Activated CD8-positive, alpha-beta T cell treated with anti-CD3 and anti-CD28 coated beads, Interleukin-2, amount 10 ng/mL, durations not matched to agents 7 days and 5 days (primary cell): ENCODE measurements at places on chromosomes 7 and 10. TPM values are rescaled to one million over a fixed set of nuclear protein-coding genes. Genes with fewer than 3 reads are reported as not detected.
A peak's percentile ranks its signal among the peaks of the same experiment; 100 is the strongest.

The ZNF117 gene
- 8.7 TPM for total RNA-seq

The TMEM229A gene
- not detected for total RNA-seq

DNA sequence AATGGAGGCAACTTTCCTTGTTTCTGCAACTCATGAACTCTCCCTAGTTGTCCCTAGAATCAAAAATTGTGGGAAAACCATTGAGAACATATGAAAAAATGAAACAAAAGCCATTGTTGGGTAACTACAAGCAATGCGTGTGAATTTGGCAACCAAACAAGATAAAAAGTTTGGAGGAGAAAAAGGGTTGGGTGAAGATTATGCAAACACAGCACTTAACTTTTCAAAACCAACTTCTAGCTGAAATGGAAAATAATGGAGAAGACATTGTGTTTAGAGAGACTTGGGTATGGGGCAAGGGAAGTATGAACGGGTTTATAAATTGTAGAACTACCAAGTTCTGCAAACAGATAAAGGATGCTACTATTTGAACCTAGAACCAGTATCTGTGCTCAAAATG lies 89.0 kb upstream of the SVIL start:
- no peaks in the 10 kb centered on the region for H3K27me3 ChIP-seq
- no peak overlapping the region for H3K4me3 ChIP-seq
- peaks cover 11% of the 10 kb centered on the region for H3K36me3 ChIP-seq
- no peak for DNase-seq

DNA sequence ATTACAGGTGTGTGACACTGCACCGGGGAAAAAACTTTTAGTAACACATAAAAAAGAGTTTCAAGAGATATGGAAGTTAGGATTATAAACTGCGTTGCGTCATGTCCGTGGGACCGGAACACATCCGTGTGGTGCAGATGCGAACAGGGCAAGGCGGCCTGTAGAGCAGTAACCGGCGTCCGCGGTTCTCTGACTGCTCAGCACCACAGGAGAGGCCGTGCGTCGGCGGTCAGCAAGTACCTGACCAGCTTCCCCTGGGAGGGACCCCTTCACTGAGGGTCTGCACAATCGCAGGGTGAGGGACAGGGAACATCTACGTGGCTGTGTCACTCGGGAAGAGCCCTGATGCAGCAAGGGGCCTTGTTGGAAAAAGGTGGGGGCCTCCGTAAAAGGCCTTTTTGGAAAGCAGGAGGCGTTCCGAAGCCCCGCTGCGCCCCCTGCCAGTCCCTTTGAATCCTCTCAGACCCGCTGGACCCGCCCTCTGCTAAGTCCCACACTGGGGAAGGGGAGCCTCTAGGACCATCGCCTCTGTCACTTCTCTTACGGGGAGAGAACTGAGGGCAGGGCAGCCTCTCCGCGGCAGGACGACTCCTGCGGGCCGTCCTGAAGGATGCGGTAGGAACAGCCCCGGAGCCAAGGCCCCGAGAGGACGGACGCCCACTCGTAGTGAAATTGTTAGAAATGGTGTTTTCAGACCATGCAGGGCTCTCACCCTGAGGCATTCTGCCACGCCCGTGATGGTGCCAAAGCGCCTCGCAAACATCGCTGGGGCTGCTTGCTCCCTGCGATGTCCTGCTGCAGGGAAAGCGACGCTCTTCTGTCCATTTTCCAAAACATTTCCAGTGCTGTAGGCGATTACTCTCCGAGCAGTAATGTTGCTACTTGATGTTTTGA lies 771.6 kb upstream of the COBL start:
- H3K27me3 ChIP-seq = no peaks in the 10 kb centered on the region
- DNase-seq = no peak
- no peaks in the 10 kb centered on the region for H3K4me1 ChIP-seq
- no peak overlapping the region for H3K27ac ChIP-seq

DNA sequence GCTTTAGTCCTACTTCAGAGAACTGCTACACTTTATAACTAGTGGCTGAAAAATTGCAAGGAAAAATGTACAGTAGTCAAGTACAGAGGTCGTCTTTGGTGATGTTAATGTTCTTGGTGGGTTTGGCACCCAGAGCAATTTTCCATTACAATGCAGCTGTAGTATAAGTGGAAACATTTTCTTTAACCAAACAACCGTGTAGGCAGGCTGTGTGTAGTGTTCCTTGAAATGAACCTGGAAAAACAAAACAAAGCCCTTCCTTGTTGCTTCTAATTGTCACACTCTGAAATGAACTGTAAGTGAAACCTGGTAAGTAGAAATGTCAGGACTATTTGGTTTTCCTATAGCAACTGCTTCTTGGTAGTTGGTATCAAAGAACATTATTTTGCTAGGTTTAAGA lies 256.9 kb downstream of the MDFIC start:
- no peak for DNase-seq
- no peak overlapping the region for H3K4me3 ChIP-seq
- H3K27me3 ChIP-seq = no peaks in the 10 kb centered on the region
- H3K27ac ChIP-seq = no peak overlapping the region
- H3K36me3 ChIP-seq = no peaks in the 10 kb centered on the region

DNA sequence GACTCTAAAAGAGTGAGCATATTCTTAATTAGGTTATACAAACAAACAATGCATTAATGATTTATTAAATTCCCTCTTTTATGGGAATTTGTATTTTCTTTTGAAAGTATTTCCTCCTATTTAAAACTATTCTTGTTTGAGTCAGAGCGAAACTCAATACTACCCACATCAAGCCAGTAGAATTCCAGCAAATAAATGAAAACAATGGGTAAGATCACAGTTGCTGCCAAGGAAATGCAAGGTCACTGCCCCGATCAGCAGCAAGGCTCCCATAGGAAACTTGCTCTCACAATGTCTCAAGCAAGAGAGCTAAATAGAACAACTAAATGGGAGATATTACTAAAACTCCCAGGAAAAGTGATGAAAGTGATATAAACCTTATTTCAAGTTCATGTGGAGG lies 206.3 kb downstream of the THSD7A start:
- no peak overlapping the region for H3K27ac ChIP-seq
- no peaks in the 10 kb centered on the region for H3K36me3 ChIP-seq
- H3K4me3 ChIP-seq = no peak overlapping the region
- H3K27me3 ChIP-seq = no peaks in the 10 kb centered on the region

The SEMA4G gene
- 0.16 TPM for total RNA-seq

The CYP26A1 gene
- not detected for total RNA-seq

The CDK6 gene
- 159 TPM for total RNA-seq

The GCK gene
- total RNA-seq = not detected

The ODAD2 gene
- not detected for total RNA-seq

The GIMAP5 gene
- total RNA-seq = 63.3 TPM

DNA sequence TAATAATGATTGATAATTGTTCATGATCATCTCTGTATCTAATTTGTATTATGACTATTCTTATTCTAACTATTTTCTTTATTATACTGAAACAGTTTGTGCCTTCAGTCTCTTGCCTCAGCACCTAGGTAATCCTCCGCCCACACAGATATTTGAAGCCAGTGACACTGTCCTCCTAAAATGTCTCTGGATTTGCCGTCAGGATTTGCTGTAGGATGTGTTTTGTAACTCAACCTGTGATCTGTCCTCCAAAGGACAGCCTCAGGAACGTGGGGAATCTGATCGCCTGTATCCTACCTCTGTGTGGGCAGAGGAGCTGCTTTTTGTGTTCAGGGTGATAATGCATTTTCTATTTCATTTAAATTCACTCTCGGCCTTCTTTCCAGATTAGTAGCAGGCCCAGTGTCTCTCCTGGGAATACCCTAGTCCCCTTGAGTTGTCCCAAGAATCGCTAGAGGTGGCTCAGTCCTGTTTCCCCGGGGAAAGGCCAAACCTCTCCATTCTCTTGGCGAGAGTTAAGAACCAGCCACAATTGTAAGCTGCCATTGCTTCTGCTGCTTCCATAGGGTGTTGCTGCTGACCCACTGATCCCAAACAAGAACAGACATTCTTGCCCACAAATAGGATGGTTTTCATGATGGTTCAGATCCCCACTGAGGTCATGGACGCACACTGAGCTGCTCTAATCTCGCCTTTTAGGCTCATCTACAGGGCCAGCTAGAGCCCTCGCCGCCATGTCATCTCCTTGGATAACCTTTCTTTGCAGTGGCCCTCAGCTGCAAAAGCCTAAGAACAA lies 136.2 kb upstream of the KCNMA1 start:
- peaks cover 7% of the 10 kb centered on the region for H3K27me3 ChIP-seq
- no peak overlapping the region for H3K4me3 ChIP-seq
- H3K36me3 ChIP-seq = peaks cover 2% of the 10 kb centered on the region
- no peaks in the 10 kb centered on the region for H3K4me1 ChIP-seq
- no peak for DNase-seq

DNA sequence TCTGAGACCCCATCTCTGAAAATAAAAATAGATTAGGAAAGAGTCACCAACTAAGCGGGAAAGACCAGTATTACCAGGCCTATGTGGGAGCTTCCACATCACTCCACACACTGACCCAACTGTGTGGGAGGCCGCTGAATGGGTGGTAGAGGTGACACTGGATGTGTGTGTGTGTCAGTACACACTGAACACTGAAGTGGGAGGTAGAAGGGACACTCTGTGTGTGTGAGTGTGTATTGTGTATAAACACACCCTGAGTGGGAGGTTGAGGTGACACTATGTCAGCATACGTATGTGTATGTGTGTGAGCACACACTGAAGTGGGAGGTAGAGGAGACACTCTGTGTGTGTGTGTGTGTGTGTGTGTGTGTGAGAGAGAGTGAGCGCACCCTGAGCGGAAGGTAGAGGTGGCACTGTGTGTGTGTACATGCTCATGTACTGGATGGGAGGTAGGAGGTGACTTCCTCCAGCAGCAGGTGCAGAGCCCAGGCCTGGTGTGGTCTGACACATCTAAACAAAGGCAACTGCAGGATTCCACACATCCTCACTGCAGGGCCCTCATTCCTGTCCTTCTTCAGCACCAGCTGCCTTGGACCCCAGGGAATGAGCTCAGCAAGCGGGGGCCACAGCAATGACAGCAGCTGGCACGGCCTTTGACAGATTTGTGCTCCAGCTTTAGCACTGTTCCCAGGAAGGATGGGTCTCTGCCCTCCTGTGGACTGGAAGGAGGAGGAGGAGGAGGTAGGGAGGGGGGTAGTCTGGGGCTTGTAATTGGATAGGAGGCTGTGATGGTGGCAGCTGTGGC lies 26.5 kb upstream of the RBM20 start:
- no peaks in the 10 kb centered on the region for H3K27me3 ChIP-seq
- peaks cover 40% of the 10 kb centered on the region for H3K4me1 ChIP-seq
- DNase-seq = no peak
- H3K27ac ChIP-seq = peak overlapping the region; percentile 35
- H3K36me3 ChIP-seq = no peaks in the 10 kb centered on the region

The LBX1 gene
- not detected for total RNA-seq

- H3K27me3 ChIP-seq = no peaks in the 10 kb centered on the region
- H3K4me3 ChIP-seq = no peak overlapping the region
- no peak overlapping the region for H3K27ac ChIP-seq
- no peaks in the 10 kb centered on the region for H3K36me3 ChIP-seq
- DNase-seq = no peak
Measured at GRCh38 chr7:85593355-85593754, 406.5 kb upstream of the SEMA3D start.

The SGCE gene
- total RNA-seq = not detected

DNA sequence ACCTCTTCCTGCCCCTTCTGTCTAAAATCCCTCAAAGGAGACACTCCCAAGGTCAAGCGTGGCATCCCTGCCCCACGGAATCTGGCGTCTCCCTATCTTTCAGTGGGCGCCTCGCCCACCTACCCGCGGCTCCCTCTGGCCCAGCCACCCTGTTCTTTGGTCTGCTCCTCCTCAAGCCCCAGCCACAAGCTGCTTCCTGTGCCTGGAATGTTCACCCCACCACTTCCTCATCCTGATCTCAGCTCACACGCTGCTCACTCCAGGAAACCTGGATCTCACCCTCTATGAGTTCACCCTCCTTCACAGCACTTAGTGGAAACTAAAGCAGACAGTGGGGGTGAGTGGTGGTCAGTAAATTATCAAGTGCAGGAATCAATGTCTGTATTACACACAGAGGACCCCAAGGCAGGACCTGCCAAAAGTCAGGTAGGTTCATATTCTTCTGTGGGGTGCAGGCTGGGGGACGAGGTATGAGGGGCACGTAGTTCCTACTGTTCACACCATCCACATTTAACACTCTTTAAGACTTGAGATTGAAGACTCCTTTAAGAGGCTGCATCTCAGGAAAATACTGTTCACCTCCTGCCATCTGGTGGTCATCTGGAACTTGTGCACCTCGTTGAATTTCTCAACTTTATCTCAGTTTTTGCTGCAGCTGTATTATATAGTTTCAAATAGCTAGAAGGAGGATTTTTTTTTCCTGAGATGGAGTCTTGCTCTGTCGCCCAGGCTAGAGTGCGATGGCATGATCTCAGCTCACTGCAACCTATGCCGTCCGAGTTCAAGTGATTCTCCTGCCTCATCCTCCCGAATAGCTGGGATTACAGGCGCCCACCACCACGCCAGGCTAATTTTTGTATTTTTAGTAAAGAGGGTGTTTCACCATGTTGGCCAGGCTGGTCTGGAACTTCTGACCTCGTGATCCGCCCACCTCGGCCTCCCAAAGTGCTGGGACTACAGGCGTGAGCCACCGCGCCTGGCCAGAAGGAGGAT lies 166.6 kb downstream of the ARHGAP21 start:
- DNase-seq = peak; percentile 45
- no peak overlapping the region for H3K27ac ChIP-seq
- H3K4me1 ChIP-seq = peaks cover 10% of the 10 kb centered on the region

- H3K4me1 ChIP-seq = peaks cover 79% of the 10 kb centered on the region
- H3K36me3 ChIP-seq = peaks cover 66% of the 10 kb centered on the region
- H3K27ac ChIP-seq = peak overlapping the region; percentile 85
Measured at GRCh38 chr10:3090914-3091787, 23.8 kb downstream of the PFKP start.

The TLL2 gene
- 0.13 TPM for total RNA-seq
